Stimulated activated naive CD8-positive, alpha-beta T cell treated with anti-CD3 and anti-CD28 coated beads, Interleukin-15, amount 100 ng/mL, for 72 hours (primary cell): ENCODE measurements at places on chromosomes 12 and 14.

GRCh38 chr14:20808162-20808483, 5.5 kb upstream of the RNASE1 start:
- no peak for DNase-seq

DNA sequence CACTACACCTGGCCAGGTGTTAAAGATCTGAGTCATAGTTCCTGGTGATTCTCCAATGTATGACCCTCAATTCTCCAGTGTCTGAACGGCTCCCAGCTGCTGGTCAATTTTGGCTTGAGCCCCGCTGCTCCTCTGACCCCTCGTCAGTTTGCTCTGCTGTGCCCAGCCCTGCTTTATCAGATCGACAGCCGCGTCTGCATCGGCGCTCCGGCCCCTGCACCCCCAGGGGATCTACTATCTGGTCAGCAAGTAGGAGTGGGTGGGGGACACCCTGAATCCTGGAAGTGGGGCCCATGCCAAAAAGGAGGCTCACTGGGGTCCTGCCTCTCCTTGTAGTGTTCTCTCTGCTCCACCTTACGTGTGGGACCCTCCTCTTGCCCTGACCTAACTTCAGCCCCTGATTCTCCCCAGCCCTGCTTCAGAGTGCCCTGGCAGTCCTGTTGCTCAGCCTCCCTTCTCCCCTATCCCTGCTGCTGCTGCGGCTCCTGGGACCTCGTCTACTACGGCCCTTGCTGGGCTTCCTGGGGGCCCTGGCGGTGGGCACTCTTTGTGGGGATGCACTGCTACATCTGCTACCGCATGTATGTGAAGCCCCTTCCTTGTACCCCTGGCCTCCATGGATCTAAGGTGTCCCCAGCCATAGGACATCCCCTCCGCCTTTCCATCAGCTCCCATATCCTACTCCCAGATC, 5.0 kb downstream of the SLC39A5 start:
- DNase-seq: no peak

GRCh38 chr12:103529306-103529705, 33.5 kb upstream of the C12orf42 start:
- DNase-seq: no peak

DNA sequence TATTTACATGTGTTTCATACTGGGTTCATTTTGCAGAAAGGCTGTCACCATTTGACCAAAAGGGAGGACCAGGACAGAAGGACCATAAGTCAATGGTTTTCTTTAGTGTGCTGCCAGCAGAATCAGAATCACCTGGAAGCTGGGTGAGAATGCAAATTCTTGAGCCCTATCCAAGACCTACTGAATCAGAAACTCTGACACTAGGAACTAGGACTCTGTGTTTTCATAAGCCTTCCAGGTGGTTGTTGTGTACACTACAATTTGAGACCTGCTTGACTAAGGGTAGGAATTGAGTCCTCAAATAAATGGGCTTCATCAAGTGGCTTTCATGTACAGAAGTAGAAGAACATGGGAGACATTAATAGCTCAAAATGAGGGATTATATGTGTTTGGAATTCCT, 32.2 kb downstream of the PDE6H start:
- DNase-seq: no peak

GRCh38 chr12:91986084-91986483, 159.6 kb downstream of the BTG1 start:
- no peak for DNase-seq

GRCh38 chr14:85634205-85634604, 104.3 kb downstream of the FLRT2 start:
- DNase-seq: no peak
